ENCODE measurements at places on chromosomes 6 and 20. TPM values are rescaled to one million over a fixed set of nuclear protein-coding genes. Genes with fewer than 3 reads are reported as not detected.

The PRIM2 gene
- total RNA-seq, result 57.3 TPM

The TNF gene
- not detected for total RNA-seq

The KCNQ5 gene
- total RNA-seq, result 2.1 TPM

The TRMT6 gene
- 8.7 TPM for total RNA-seq

The MPC1 gene
- total RNA-seq, result 46.1 TPM

The OR2J3 gene
- not detected for total RNA-seq

The BPI gene
- total RNA-seq, result 0.10 TPM

The RAMACL gene
- total RNA-seq, result 0.04 TPM

The REM1 gene
- not detected for total RNA-seq

The C20orf144 gene
- total RNA-seq, result not detected

The TGM2 gene
- 7.1 TPM for total RNA-seq

The EPHA7 gene
- 5.6 TPM for total RNA-seq

The WASF1 gene
- 12.9 TPM for total RNA-seq

The WFDC5 gene
- total RNA-seq, result not detected

The TREML2 gene
- total RNA-seq, result 0.10 TPM

The ABHD16B gene
- not detected for total RNA-seq

The GABRR1 gene
- total RNA-seq, result not detected

The CRISP2 gene
- 0.23 TPM for total RNA-seq

The TIAM2 gene
- 5.7 TPM for total RNA-seq

The WFDC12 gene
- not detected for total RNA-seq

The RREB1 gene
- 5.3 TPM for total RNA-seq

The GNMT gene
- total RNA-seq, result not detected

The ARFGEF3 gene
- 0.23 TPM for total RNA-seq

The HLA-DMB gene
- 4.6 TPM for total RNA-seq

The IMPG1 gene
- total RNA-seq, result 0.14 TPM

The RIMS1 gene
- 6.7 TPM for total RNA-seq

The SLC22A1 gene
- total RNA-seq, result not detected

The TINAG gene
- total RNA-seq, result not detected

The FOXC1 gene
- 4.8 TPM for total RNA-seq

The E2F3 gene
- total RNA-seq, result 5.3 TPM

The SOX18 gene
- total RNA-seq, result 0.19 TPM

The GATA5 gene
- total RNA-seq, result 0.41 TPM

The CLDN20 gene
- total RNA-seq, result not detected

The NRN1 gene
- total RNA-seq, result 37.3 TPM

The C20orf141 gene
- total RNA-seq, result not detected

The ISM1 gene
- 0.47 TPM for total RNA-seq

The SH3BGRL2 gene
- 4.1 TPM for total RNA-seq

The CST7 gene
- 0.94 TPM for total RNA-seq

The TP53TG5 gene
- not detected for total RNA-seq

Data from H4 (cell line).